ENCODE measurements at places on chromosomes 11 and 22.

- DNase-seq = no peak
Observed at GRCh38 chr11:1931341-1932104, 12.0 kb downstream of the TNNT3 start.

- DNase-seq = no peak
Observed at GRCh38 chr11:67020949-67021348, 2.0 kb upstream of the SYT12 start.

DNA sequence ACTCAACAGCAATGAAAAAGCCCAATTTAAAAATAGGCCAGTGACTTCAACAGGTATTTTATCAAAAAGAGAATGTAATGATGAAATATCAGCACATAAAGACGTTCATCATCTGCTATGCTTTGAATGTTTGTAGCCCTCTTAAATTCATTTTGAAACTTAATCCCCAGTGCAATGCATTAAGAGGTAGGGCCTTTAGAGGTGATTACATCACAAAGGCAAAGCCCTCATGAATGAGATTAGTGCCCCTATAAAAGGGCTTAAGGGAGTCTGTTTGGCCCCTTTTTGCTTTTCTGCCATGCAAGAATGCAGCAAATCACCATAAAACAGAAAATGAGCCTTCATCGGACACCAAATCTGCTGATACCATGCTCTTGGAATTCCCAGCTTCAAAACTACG, 637.0 kb downstream of the DLG2 start:
- no peak for DNase-seq

- DNase-seq = no peak
Observed at GRCh38 chr22:50048836-50049235, 9.3 kb downstream of the TTLL8 start.

- no peak for DNase-seq
Observed at GRCh38 chr11:66321606-66322005, 4.8 kb upstream of the CD248 start.

- peak; percentile 34 for DNase-seq
Observed at GRCh38 chr22:21754523-21754922, 18.9 kb upstream of the YPEL1 start.

DNA sequence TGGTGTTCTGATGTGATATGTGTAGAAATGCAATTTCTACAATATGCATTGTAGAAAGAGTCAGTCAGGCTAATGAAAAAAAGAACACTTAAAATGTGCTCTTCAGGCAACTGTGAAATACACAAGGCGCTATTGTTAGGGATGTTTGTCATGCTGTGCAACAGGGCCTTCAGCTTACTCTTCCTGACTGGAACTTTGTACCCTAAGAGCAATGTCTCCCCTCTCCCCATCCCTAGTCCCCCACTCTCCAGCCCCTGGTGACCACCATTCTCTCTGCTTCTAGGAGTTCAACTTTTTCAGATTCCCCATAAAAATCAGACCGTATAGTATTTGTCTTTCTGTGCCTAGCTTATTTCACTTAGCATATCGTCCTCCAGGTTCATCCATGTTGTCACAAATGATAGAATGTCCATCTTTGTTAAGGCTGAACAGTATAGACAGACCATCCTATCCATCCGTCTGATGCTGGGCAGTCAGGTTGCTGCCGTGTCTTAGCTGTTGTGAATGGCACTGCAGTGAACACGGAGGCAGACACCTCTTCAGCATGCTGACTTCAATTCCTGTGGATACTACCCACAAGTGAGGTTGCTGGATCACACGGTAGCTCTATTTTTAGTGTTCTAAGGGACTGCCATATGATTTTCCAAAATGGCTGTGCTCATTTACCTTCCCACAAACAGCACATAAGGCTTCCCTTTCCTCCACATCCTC, 10.7 kb downstream of the NDUFV1 start:
- DNase-seq = no peak

DNA sequence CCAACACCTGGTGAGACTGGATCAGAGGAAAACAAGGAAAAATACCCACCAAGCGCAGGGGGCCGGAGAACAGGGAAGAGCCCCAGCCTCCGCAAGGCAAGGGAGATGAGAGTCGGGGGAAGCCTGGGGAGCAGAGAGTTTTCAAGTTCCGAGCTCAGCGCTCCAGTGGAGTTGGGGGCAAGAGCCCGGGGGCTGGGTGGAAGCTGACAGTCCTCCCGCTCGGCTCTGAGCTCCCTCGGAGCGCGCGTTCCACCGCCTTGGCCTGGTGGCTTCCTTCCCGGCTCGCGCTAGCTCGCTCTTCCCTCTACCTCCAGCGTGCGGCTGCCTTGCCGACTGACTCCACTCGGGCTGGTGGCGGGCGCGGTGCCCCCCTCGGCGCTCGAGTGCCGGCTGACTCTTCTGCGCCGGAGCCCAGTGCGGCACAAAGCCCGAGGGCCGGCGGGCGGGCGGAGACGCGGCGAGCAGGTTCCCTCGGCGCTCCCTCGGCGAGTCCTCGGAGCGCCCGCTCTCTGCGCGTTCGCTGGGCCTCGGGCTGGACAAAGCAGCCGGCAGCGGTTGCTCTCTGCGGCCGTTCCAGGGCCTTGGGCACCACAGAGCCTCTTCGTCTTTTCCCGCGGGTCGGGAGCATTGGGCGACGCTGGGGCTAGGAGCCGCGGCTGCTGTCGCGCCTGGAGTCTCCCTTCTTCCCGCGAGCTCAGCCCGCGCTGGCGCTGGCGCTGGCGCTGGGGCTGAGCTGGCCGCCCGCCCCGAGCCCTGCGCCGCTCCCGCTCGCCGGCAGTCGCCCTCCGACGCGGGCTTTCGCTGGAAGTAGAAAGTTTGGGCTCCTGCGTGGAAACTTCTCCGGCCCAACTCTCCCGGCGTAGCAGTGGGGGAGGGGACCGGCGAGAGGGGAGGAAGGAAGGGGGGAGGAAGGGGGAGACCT, 1.0 kb downstream of the PAX6 start:
- DNase-seq = no peak

Data from DMS 273 treated with DMSO at 0.1 percent for 48 hours (cell line).